HFF-Myc (cell line): ENCODE measurements at places on chromosomes 1 and 21.

DNA sequence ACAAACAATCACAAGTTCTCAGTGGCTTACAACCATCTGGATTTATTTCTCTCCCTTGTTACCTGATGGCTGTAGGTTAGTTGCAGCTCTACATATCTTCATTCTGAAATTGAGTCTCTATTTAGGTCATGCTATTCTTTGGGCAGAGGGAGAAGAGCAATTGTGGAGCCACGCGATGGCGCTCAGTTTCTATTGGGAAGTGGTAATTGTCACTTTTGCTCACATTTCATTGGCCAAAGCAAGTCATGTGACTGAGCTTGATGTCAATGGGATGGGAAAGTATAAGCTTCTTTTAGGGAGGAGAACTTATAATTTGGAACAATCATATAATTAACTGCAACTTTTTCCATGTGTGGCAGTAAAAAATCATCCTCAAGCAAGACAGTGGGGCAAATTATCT is 166.5 kb downstream of the LMO4 start:
- no peak for DNase-seq

DNA sequence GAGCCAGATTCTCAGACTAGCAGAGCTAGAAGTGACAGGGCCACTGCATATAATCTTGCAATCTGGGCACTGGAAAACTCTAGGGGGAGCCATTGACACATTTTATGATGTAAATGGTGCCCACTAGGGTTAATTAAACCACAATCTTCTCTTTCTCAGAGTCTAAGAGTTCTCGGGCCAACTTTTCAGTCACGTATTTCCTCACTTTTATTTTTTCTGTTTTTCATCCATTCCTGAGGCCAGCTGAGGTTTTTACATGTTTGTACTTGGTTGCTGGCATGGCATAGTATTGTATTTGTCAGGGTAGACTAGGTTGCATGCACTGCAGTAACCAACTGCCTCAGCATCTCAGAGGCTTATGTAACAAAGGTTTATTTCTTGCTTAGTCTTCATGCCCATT is 138.2 kb downstream of the ZNF326 start:
- DNase-seq, result peak; percentile 12

- DNase-seq, result no peak
Observed at GRCh38 chr1:29803486-29803885, 567.2 kb downstream of the PTPRU start.

DNA sequence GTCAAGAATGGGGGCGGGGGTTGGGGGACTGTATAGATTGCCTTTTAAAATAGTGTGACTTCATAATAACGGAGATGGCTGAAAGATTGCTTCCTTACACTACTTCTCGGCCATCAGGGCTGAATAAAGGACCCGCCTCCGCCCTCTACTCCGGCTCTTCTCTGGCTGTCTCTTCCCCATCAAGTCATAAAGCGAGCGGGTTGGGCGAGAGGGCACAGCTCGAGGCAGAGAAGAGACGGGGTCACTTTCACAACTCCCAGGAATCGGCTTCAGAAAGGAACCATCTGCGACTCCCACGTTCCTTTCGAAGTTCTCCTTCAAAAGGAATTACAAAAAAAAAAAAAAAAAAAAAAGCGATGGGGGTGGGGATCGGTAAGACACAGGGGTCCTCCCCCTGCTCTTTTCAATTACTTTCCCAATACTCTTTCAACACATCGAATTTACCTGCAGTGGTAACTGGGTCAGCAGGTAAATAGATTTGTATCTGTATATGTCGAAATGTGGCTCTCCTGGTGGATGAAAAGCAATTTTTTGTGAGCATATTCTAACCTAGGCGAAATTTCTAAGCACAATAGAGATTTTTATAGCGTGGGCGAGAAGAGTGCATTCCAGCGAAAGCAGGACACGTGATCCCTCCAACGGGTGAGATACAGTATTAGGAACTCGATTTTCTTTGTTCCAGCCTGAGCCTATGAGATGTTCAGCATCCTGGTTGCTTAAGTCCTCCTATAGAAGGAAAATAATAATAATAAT is 2.0 kb downstream of the LRRC7 start:
- no peak for DNase-seq

- no peak for DNase-seq
Observed at GRCh38 chr1:5968161-5968736, 24.0 kb downstream of the NPHP4 start.

- no peak for DNase-seq
Observed at GRCh38 chr1:6280761-6281451, 20.0 kb upstream of the GPR153 start.

- peak; percentile 66 for DNase-seq
Observed at GRCh38 chr1:23790696-23791515, at the start of gene LYPLA2. LYPLA2 (plus strand) TSS chr1:23791145; CDS start chr1:23792683, 1,538 bp downstream.

DNA sequence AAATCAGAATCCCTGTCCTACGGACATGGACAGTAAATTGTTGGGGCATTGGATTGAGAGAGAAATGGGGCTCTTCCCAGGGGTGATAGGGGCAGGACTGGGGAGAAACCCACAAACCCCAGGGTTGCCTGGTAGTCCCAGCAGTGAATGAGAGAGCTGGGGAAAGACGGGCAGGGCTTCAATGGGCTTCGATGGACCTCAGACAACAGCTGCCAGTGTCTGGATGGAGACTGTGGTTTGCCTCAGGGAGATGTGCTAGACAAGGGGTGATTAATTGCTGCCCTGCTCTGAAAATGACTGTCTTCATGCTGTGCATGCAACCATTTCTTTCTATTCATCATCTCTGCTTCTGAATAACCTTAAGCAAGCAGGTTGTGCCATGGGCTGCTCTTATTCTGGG is 7.4 kb downstream of the GPR25 start:
- DNase-seq, result no peak

DNA sequence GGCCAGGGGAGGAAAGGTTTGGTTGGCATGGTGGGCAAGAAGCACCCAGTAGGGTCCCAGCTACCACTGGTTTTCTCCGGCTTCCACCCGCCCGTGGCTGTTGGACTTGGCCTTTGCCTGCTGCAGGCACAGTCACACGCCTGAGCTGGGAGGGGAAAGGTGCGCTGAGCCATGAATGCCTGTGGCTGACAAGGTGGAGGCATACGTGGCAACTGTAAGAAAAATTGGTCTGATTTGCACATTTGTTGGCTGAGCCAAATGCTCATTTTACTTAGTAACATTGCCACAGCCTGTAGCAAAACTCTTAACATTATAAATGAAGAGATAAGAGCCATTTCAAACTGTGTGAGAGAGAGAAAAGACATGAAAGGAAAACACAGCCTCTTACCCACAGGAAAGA is 191.6 kb downstream of the PTPRC start:
- no peak for DNase-seq

GRCh38 chr1:150820730-150821512 is 12.9 kb upstream of the CTSK start:
- DNase-seq, result no peak

GRCh38 chr1:85278853-85279314 is 2.5 kb upstream of the BCL10 start:
- peak; percentile 92 for DNase-seq

GRCh38 chr21:44057960-44058651 is 46.0 kb downstream of the TRAPPC10 start:
- DNase-seq, result no peak

- no peak for DNase-seq
Observed at GRCh38 chr1:156559797-156560385, 12.5 kb downstream of the IQGAP3 start.

DNA sequence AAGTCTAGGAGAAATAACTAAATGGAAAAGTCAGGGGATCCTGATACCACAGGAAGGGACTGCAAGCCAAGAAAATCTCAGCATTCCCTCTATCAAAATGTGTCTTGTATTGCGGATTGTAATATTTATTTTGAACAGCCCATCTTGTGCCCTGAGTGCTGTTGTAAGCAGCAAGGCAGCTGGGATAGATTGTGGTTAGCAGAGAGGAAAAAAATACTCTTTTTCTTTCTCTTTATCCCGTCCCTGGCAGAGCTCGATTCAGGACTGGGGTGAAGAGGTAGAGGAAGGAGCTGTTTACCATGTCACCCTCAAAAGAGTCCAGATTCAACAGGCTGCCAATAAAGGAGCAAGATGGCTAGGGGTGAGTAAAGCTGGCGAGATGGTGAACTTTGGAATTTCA is 1.2 kb downstream of the RGL1 start:
- DNase-seq, result no peak

GRCh38 chr1:21629971-21630370 is 39.2 kb downstream of the RAP1GAP start:
- DNase-seq, result no peak

DNA sequence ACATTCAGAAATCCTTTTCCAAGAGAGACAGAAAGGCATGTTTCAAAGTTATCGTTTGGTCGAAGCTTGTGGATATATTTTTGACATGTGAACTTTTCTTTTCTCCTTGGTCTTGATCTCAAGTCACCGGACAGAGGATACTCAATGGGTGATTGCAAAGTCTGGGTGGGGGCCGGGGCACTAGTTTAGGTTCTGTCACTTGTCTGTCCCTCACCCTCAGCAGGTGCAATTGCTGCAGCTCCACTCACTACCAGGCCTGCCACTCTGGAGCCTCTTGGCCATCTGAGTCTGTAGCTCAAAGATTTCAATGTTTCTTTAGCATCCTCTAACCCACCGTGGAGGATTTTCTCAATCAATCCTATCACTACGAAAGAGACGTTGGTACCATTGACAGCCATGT is 246.0 kb upstream of the C1orf174 start:
- no peak for DNase-seq

DNA sequence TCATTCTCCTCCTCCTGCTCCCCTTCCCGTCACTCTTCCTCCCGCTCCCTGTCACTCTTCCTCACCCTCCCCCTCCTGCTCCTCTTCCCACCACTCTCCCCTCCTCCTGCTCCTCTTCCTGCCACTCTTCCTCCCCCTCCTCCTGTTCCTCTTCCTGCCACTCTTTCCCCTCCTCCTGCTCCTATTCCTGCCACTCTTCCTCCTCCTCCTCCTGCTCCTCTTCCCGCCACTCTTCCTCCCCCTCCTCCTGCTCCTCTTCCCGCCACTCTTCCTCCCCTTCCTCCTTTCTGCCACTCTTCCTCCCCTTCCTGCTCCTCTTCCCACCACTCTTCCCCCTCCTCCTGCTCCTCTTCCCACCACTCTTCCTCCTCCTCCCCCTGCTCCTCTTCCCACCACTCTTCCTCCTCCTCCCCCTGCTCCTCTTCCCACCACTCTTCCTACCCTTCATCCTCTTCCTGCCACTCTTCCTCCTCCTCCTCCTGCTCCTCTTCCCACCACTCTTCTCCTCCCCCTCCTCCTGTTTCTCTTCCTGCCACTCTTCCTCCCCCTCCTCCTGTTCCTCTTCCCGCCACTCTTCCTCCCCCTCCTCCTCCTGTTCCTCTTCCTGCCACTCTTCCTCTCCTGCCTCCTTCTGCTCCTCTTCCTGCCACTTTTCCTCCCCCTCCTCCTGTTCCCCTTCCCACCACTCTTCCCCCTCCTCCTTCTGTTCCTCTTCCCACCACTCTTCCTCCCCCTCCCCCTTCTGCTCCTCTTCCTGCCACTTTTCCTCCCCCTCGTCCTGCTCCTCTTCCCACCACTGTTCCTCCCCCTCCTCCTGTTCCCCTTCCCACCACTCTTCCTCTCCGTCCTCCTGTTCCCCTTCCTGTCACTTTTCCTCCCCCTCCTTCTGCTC is 28.7 kb upstream of the ARTN start:
- DNase-seq, result no peak

GRCh38 chr1:212346601-212347000 is 61.4 kb downstream of the PPP2R5A start:
- no peak for DNase-seq

- DNase-seq, result no peak
Observed at GRCh38 chr1:24126018-24126671, 14.2 kb upstream of the MYOM3 start.

GRCh38 chr1:242523719-242524570 is 552 bp downstream of the PLD5 start:
- no peak for DNase-seq

DNA sequence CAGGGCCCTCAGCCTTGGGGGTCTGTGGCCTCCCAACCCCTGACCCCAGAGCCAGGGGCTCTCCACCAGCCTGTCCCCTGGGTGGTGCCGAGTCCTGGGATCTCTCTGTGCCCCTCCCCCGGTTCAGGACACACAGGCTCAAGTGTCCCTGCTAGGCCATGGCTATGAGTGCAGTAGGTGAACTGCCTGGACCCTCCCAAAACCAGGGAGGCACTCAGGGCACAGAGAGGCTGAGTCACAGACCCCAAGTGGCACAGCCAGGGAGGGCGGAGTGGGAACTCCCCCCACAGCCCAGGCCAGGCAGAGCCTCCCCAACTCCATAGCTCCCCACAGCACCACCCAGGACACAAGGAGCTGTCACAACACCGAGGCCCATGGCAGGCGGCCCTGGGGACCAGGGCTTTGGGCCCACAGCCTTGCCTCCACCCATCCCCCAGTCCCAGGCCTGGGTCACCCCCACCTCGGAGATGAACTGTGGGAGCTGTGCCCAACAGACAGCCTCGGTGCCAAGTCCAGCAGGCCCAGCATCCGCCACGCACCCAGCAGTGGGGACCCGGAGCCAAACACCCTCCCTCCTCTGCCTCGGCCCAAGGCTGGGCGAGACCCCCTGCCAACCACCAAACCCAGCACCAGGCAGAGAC is 3.2 kb downstream of the DVL1 start:
- no peak for DNase-seq

DNA sequence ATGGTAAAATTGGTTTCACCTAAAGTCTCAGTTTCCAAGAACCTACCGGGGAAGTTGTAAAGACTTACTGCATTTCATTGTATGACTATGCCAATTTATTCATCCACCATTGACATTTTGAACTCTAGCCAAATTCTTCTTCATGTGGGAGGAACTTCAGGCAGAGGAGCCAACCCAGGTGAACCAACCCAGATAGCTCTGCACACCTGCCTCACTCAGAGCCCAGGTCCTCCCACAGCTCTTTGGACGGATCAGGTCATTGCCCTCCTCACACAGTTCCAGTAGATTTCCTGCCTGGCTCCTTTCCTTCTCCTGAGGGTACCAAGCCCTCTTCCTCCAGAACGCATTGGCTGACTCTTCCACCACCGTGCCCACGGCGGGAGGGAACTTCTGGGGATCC is 121.7 kb downstream of the DTL start:
- no peak for DNase-seq

GRCh38 chr21:42746593-42747275 is 93.3 kb downstream of the PDE9A start:
- no peak for DNase-seq

DNA sequence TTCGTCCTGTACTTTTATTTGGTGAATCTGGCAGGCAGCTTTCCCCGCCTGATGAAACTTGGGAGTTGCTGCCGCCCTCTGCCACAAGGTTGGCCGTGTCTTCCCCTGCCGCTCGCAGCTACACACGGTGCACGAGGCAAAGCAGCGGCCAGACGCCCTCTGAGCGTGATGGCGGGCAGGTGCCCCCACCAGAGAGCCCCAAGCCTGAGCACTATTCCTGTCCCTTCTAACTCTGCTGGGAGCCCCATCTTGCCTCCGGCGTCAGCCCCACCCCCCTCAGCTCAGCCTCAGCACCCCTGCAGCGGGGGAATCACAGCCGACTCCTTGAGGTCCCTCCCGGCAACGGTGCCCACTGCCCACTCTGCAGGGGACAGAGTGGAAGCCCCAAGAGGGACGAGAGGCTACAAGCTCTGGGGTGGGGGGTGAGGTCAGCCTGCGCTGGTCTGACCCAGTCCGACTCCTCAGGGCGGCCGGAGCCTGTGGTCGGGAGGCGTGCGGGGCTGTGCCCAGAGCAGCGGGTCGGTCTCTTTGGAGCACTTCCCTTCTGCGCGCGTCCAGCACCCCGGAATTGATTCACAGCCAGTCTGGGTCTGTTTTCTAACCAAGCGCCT is 41.3 kb downstream of the RIPK4 start:
- DNase-seq, result no peak
